ENCODE measurements at places on chromosomes 11 and 22.

- no peak for DNase-seq
These were observed 2.2 kb downstream of the PLA2G3 start for GRCh38 chr22:31138126-31138525.

- DNase-seq, result no peak
These were observed 1.6 kb downstream of the IL2RB start for GRCh38 chr22:37148031-37148651.

GRCh38 chr22:38169116-38169515 is 12.5 kb downstream of the PLA2G6 start:
- no peak for DNase-seq

DNA sequence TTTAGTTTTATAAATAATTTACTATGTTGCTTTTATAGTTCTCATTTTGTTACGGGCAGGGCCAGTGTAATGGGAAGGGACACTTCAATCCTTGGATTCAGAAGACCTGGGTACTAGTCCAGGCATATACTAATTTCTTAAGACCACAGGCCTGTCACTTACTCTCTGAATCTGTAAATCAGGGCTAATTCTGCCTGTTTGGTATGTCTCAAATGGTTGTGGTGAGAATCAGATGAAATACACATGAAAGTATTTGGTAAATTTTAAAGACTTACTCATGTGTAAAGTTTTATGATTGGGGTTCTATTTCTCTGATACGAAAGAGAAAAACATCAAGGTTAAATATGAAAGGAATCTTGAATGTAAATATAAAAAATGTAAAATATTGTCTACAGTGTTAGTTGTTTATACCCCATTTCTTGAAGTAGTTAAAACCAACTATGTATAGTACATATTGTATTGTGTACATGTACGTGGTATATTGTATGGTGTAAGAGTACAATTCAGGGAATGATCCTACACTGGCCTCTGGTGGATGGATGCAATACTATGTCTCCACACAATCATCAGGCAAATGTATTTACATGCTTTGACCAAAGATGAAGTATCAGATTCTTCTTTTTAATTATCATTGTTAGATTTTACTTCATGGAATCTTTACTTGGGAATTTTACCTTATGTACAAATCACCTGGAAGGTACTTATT is 24.5 kb upstream of the RAG2 start:
- no peak for DNase-seq

DNA sequence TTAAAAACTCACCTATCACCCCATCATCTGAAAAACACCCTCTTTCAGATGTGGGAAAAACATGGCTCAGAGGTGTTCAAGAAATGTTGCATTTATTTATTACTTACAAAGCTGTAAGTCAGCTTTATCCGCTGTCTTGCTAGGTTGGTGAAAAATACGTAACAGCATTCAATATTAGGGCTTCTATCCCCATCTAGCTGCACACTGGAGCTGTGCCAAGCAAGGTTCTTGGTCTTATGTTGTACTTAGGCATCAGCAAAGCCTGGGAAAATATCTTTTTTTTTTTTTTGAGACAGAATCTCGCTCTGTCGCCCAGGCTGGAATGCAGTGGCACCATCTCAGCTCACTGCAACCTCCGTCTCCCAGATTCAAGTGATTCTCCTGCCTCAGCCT is 7.5 kb downstream of the SERPING1 start:
- DNase-seq, result no peak

- DNase-seq, result no peak
These were observed 19.7 kb downstream of the ZNF195 start for GRCh38 chr11:3359092-3359824.

GRCh38 chr22:40203572-40203971 is 25.8 kb downstream of the TNRC6B start:
- DNase-seq, result no peak

DNA sequence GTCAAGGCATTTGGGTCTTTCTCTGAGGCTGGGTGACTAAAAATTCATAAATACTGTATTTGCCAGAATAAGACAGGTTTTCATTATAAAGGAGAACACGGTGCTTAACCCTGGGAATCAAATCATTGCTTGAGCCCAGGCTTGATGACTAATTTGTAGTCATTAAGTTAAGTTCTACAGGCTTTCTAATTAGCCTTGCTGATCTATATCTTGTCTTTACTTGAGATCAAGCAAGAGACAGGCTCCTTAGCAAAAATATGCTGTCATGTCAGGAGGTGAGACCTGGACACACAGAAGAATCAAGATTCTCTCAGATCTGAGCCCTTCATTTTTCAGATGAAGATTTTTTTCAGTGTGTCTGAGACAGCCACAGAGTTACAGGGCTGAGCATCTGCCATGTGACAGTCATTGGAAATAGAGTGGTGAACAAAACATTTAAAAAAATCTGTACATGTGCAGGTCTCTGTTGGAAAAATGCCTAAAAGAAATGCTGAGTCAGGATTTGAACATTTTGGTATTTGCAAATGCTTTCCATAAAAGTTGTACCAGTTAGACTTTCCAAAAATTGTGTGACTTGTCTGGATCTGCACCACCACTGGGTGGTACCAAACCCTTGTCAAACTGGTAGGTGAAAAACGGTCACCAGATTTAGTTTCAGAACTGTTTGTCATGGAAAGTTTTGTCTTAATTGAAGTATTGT is 14.6 kb downstream of the ACAT1 start:
- DNase-seq, result no peak

GRCh38 chr11:629237-629583 is 2.2 kb upstream of the SCT start:
- no peak for DNase-seq

DNA sequence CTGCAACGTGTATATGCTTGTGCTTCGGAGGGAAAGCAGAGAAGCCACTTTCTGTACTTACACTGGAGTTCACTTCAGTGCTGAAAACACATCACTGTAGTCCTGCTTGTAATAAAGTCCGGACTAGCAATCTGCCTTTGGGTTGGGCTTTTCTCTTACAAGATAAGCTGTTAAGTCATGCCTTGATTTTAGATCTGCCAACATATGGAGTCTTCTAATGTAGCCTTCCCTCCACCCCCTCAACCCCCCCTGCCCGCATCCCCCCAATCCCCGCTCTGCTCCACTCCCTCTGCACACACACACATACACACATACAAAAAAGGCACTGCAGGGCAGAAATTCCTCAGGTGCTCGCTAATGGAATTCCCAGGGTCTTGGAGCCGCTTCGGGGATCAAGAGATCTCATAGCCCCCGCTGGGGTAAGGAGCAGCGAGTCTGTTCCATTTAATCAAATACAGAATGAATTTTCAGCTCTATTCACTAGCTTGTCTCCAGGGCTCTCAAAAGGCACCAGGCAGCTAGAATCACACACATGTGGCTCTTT is 3.4 kb downstream of the CDON start:
- DNase-seq, result no peak

DNA sequence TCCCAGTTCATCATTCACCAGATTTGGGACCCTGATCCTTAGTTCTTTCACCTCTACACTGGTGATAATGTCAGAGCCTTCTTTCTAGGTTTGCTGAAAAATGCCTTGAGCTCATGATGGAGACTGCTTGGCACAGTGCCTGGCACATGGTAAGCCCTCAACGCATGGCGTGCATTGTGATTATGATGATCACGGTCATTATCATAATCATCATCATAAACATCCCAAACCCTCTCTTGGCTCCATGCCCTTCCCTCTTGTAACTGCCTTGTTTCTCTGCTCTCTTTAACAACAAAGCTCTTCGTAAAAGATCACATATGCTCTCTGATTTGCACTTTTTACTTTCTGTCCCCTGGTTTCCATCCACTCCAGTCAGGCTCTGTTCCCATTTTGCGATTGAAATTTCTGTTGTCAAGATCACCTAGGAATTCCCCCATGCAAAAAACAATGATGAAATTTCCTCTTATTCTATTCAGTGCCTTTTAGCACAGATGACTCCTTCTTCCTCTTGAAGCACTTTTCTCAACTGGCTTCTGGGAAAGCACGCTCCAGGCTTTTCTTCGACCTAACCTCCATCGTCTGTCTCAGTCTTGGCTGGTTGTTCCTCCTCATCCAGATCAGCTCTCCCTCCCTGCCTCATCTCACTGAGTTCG is 479.1 kb downstream of the OPCML start:
- no peak for DNase-seq

DNA sequence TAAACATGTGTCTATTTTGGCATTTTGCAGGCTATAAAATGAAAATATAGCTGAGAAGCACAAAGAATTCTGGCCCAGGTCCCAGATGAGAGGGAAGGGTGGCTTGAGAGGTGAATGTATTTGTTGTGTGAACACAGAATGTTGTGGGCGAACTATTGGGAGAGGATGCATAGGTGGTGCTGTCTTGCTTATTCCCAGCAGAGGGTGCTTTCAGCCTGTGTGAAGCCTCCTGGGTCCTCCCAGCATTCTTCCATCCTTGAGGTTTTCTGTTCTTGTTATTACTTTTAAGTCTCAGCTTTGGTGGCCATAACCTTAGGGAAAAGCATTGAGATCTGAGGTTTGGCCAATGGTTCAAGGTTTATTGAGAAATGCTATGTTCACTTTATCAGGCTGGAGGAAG is 108.7 kb upstream of the SNX19 start:
- DNase-seq, result peak; percentile 29

DNA sequence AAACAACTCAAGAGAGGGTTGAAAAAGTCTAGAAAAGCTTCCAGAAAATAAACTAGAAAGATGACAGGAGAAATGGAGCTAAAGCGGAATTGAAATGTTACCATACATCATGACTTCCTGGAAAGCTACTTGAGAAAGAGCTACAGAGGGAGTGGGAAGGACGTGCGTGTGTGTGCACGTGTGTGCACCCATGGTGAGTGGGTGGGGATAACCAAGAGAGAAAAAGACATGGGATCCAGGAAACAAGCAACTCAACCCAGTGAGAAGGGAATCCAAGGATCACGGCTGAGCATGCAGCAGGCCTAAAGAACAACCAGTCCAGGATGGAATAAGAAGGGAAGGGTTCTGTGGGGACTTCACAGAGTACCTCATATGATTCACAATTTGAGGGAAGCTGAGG is 21.6 kb downstream of the APOL1 start:
- DNase-seq, result no peak

DNA sequence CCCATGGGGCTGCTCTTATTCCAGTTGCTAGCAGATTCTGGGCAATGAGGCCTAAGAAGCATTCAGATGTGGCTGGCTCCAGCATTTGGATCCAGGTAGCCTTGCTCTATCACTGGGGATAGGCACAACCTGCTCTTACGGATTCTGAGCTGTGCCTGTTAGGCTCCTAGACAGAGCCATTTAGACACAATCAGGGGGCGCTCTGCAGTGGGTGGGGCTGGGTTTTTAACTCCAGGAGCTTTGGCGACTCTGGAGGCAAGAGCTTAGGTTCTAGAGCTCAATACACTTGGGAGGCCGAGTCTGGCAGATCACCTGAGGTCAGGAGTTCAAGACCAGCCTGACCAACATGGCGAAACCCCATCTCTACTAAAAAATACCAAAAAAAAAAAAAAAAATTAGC is 32.0 kb downstream of the KCNC1 start:
- no peak for DNase-seq

GRCh38 chr11:89346601-89347000 is 144.6 kb downstream of the NOX4 start:
- DNase-seq, result no peak

GRCh38 chr22:22425356-22425755 is 83.2 kb downstream of the ZNF280B start:
- DNase-seq, result no peak

DNA sequence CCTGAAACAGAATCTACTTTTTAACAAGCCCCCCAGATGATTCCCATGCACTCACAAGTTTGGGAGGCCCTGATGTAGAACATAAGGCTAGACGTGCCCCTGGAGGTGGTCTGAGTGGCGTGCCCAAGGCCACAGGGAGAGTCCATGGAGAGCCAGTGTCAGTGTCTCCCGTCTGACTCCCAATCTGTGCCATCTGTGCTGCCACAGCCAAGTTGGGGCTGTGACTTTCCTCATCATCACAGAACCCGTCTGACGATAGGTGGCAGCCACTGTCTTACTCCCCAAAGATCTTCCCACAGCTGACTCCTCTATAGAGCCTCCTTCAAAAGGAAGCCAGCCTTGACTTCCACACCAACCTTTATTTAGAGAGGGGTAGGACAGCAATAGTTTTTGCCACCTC is 470.5 kb downstream of the SOX6 start:
- no peak for DNase-seq

DNA sequence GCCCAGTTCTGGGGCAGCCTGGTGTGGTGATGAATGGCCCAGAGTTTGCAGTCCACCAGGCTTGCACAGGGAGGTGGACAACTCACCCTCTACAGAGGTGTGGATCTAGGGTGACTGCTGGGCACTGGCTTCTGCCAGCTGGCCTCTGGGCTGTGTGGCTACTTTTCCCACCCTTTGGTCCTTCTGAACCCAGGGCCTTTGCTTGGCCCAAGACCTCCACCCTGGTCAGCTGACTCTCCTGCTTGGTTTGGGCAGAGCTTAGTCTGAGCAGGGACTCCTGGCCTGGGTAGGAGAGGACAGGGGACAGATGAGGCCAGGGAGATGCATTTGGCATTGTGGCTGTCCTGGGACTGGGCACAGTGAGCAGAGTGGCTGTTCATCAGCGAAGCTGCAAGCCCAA is 83.0 kb upstream of the SHANK2 start:
- DNase-seq, result no peak

GRCh38 chr11:117535201-117535849 is 207.7 kb downstream of the CEP164 start:
- DNase-seq, result no peak

- DNase-seq, result no peak
These were observed 40.3 kb upstream of the E2F8 start for GRCh38 chr11:19281041-19281440.

GRCh38 chr11:112670806-112671570 is 290.2 kb upstream of the NCAM1 start:
- DNase-seq, result no peak

- no peak for DNase-seq
These were observed 288.5 kb downstream of the LARGE1 start for GRCh38 chr22:33631777-33632176.

DNA sequence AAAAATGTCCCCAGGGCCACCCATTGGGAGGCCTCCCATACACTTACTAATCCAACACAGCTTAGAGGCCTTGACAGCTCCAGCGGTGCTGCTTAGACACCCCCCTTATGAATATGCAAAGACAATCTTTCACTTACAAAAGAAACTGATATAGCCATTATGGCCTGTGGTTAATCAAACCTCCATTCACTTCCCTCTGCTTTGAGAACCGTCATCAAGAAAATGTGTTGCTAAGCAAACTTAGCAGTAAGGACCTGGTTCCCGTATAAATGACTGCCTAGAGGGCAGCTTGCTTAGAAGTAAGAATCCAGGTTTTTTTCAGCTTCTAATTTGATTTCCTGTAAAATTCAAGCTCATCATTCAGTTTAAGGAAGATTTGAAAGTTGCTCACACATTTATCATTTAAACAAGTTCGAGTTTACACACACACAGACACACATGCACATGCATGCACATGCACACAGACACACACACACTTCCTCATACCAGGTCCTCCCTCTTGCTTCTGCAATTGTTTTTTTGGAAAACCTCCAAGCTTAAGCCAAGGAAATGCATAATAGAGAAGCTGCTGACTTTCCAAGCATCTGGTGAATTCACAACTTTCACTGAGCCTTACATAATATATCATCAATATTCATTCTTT is 137.7 kb upstream of the BLID start:
- DNase-seq, result no peak

Data from amniotic stem cell (primary cell).